Aorta (tissue), 5 donors: ENCODE measurements at places on chromosomes 1 and 21.

- no peak for DNase-seq
Measured at GRCh38 chr1:58881471-58881994, 97.7 kb upstream of the JUN start.

- DNase-seq: no peak
Measured at GRCh38 chr1:108082738-108083562, 117.2 kb downstream of the SLC25A24 start.

DNA sequence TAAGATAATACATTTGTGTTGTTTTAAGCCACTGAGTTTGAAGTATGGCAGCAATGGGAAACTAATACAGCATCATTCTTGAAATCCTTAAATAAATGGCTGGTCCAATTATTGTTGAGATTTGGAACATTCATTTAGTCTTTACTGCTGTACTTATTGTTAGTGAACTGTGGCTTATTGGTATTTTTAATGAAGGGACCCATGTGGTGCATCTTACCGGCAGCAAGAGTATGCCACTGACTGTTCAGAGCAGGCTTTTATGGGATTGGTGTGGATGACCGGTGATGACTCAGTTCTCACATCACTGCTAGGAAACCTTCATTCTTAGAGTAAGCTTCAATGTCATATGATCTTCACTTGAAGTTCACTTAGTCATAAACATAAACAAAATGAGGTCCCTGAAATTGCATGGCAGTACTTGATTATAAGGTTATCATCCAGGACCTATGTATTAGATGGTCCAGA is 31.5 kb downstream of the PRKAA2 start:
- DNase-seq: no peak

GRCh38 chr1:201745023-201745422 is 83.9 kb upstream of the IPO9 start:
- no peak for DNase-seq

GRCh38 chr1:172628401-172628800 is 30.5 kb upstream of the FASLG start:
- no peak for DNase-seq

DNA sequence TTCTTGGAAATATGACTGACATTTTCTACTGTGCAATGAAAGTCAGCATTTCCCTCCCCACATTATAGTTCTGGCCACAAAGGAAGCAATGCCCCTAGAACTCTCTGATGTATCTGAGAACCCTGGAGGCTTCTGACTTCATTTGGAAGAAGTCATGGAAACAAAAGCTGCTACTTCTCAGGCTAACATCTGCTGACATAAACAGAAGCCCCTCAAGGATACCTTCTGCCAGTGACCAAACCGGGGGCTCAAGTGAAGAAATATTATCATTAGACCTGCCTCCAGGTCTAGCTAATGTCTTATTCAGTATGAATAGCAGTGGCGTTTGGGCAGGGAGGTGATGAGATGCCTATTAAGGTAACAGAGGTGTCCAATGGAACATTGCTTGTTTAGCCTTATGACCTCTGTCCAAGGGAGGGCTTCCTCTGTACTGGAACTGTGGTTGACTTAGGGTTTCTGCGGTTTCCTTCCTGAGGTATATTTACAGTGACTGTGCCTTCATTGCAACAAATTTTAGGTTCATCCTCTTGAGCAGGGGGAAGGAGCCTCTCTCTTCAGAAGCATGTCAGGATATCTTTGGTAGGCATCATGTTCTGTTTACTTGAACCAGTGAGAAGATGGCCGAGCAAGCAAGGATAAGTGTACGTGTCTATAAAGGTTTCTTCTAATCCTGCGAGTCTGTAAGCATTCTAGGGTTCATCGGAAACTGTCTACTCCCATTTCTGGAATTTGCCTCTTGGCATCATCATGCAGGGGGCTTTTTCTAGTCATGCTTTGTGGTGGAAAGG is 161.7 kb downstream of the PBX1 start:
- DNase-seq: no peak

- DNase-seq: no peak
Measured at GRCh38 chr1:117928881-117929342, 509 bp downstream of the GDAP2 start.

- peak; percentile 53 for DNase-seq
Measured at GRCh38 chr1:13700521-13701270, 708 bp downstream of the PRDM2 start.

- DNase-seq: no peak
Measured at GRCh38 chr21:43374228-43374885, 52.6 kb downstream of the SIK1 start.

- DNase-seq: no peak
Measured at GRCh38 chr21:46518983-46519583, 60.4 kb downstream of the DIP2A start.

DNA sequence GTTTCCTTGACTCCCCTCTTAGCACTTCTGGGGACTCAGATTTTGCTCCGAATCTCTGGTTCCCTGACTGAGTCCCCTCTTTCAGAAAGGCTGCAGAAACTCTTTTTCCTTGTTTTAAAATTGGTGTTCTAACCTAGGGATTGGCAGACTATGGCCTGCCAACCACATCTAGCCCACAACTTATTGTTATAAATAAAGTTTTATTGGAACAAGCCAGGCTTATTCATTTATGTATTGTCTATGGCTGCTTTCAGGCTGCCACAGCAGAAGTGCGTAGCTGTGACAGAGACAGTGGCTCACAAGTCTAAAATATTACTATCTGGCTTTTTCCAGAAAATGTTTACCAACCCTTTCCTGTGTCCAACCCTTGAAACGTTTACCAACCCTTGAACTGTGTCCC is 81.7 kb downstream of the IER5 start:
- DNase-seq: no peak

GRCh38 chr1:28374297-28374696 is 4.8 kb downstream of the PHACTR4 start:
- DNase-seq: no peak

DNA sequence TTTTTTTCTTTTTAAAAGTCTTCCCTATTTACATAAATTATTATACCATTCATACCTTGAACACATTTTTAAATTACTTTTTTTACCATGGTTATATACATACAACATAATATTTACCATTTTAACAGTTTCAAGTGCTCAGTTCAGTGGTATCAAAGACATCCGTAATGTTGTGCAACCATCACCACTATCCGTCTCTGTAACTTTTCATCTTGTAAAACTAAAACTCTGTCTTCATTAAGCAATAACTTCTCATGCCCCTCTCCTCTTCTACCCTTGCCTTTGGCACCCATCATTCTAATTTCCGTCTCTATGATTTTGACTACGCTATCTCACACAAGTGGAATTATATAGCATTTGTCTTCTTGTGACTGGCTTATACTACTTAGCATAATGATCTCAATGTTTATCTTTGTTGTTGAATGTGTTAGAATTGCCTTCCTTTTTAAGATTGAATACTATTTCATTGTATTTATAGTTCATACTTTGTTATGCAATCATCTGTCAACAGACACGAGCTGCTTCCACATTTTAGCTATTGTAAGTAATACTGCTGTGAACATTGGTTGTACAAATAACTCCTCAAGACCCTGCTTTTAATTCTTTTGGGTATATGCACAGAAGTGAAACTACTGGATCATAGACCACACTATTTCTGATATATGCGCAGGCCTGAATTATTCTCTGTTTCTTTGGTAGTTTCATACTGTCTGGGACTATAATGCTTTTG is 689.5 kb upstream of the NCAM2 start:
- no peak for DNase-seq

- no peak for DNase-seq
Measured at GRCh38 chr1:183914276-183914675, 109.4 kb downstream of the RGL1 start.

- no peak for DNase-seq
Measured at GRCh38 chr21:19523746-19524145, 1120.2 kb upstream of the TMPRSS15 start.

DNA sequence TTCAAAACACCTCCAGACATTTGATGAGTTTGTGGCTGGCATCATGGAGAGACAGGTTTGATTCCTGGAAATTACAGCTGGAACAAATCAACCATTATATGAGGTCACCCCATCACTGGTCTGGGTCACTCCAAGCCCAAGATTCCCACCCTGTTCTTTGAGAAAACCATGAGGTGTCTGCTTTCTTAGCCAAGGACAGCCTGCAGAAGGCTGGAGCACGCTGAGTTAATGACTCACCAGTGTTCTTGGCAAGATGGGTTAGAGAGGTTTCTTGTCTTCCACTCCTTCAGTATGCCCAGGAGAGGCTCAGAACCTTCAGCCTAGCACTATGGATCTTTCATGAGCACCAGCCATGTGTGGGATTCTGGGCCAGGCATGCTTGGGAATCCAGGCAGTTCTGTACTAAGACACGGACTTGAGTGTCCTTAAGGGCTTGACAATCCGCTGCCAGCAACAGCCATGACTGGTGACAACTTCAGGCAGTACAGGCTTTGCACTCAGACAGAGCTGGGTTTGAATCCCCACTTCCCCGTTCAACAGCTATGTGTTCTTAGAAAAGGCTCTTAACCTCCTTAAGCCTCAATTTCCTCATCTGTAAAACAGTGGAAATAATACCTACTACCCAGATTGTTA is 43.9 kb downstream of the GRHL3 start:
- no peak for DNase-seq

DNA sequence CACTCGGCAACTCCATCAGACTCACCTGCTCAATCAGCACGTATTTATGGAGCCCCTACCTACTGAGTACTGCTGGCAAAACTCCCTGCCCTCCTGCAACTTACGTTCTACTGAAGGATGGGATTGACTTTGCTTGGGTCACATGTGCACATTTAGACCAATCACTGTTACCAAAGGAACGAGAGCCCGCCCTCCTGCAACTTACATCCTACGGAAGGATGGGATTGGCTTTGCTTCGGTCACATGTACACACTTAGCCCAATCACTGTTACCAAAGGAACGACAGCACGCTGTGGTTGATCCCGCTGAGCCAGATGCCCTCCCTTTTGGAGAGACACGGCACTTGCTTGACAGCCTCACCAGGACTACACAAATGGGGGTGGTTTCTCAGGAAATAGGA is 46.0 kb downstream of the UBIAD1 start:
- DNase-seq: no peak

GRCh38 chr1:101028466-101028865 is 2.9 kb upstream of the DPH5 start:
- DNase-seq: no peak

DNA sequence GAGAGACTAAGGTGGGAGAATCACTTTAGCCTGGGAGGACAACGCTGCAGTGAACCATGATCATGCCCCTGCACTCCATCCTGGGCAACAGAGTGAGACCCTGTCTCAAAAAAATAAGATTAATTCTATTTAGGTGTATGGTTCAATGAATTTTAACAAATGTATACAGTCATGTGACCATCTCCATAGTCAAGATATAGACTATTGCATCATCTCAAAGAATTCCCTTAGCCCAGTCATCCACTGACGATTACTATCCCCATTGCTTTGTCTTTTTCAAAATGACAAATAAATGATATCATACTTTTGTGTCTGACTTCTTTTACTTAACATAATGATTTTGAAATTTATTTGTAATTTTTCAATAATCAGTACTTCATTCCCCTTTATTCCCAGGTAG is 260.0 kb downstream of the LRRC7 start:
- no peak for DNase-seq

DNA sequence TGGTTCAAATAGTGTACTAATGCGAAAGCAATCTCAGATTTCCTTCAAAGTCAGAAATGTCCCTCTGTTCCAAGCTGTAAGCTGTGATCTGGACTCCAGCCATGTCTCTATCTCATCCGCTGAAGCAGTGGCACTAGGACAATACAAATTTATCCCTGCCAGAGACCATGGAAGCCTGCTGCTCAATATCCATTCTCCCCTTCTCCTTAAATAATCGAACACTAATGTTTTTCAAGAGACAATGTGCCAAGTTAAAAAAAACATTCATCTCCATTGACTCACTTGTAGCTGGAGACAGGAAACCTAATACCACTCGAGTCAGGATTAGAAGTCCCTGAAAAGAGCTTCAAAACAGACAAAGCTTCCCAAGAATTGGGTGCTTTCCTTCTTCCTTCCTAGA is 38.5 kb upstream of the PGBD5 start:
- no peak for DNase-seq

GRCh38 chr21:28436286-28436932 is 556.3 kb downstream of the LTN1 start:
- no peak for DNase-seq

DNA sequence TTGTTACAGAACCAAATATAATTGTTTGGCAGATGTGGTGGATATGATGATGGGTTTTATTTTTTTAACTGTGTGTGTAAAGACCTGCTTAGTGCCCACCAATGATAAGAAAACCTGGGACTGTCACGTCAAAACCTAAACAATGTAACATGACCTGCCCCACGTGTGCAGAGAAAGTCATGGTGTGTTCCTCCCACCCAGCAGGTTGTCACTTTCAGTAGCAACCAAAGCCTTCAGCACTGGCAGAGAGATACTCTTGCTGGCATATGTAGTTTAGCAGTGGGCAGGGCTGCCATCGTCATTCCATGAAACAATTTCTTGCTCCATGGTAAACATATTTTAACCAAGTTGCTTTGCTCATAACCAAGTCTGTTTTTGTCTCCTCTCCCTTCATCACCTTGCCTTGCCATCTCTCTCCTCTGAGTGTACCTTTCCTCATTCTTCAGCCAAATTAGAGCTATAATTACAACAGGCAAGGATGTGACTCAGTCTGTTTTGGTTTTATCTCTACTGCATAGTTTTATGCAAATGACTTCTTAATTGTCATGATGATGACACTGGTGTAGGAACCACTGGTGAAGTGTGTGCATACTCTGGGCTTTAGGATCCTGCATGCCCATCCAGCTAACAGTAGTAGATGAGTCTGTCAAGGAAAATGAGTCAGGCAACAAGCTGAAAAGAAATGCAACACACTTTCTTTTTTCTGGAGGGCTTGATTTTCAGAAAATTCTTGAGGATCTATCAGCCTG is 150.3 kb downstream of the EDEM3 start:
- DNase-seq: no peak

GRCh38 chr1:65044411-65044810 is 78.1 kb upstream of the JAK1 start:
- no peak for DNase-seq

DNA sequence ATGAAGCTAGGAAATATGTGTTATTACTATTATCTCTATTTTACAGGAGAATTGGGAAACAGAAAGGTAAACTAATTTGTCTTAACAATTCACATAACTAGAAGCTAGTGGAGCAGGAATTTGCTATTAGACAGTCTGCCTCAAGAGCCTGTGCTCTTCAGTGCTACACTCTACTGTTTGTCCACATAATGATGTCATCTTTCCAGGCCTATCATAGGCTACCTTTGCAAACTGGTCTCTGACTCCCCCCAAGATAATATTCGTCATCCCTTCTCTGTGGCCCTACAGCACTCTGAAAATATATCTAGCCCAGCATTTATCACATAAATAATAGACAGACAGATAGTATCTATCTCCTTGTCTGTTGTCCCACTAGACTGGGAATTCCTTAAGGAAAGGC is 34.1 kb downstream of the TRIT1 start:
- DNase-seq: no peak
